CD4-positive, alpha-beta memory T cell (primary cell): ENCODE measurements at places on chromosomes 4 and X. TPM values are rescaled to one million over a fixed set of nuclear protein-coding genes. Genes with fewer than 3 reads are reported as not detected.

DNA sequence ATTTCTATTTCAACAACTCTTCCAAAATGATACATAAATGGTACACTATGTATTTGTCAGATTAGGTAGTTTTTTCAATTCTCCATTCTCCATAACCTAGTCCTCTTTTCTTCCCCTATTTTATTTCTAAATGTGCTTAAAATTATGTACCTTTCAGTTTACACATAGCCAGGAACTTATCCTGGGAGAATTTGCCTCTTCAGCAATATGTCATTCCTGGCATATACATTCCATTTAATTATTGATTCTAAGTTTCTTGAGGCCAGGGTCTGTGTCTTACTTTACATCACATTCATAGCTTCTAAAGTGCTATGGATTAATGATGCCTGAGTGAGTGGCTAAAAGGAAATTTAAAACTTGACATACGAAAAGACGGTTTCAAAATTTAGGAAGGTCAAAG is 199.8 kb downstream of the PDGFRA start:
- no peaks in the 10 kb centered on the region for H3K4me1 ChIP-seq
- H3K27me3 ChIP-seq, result no peaks in the 10 kb centered on the region
- no peak overlapping the region for H3K4me3 ChIP-seq
- no peak overlapping the region for H3K27ac ChIP-seq
- no peak for DNase-seq

- DNase-seq, result no peak
- no peak overlapping the region for H3K4me3 ChIP-seq
- no peak overlapping the region for H3K27ac ChIP-seq
Observed at GRCh38 chrX:154365052-154365600, 9.3 kb downstream of the FLNA start.

The DSPP gene
- total RNA-seq, result not detected

The PNMA3 gene
- 11.4 TPM for total RNA-seq
